ENCODE measurements at places on chromosomes 13 and 19. TPM values are rescaled to one million over a fixed set of nuclear protein-coding genes. Genes with fewer than 3 reads are reported as not detected.

The KDM4B gene
- total RNA-seq, result 6.0 TPM

The OR7D2 gene
- 0.05 TPM for total RNA-seq

The ZNF544 gene
- 40.4 TPM for total RNA-seq

The DIRAS1 gene
- total RNA-seq, result 1.0 TPM

The RAB3A gene
- total RNA-seq, result 0.84 TPM

The SPRY2 gene
- 11.2 TPM for total RNA-seq

The ZNF345 gene
- total RNA-seq, result 1.9 TPM

The IL11 gene
- total RNA-seq, result 0.84 TPM

The ZNF99 gene
- not detected for total RNA-seq

The TNFSF9 gene
- total RNA-seq, result 35.4 TPM

The ELSPBP1 gene
- total RNA-seq, result not detected

The LYL1 gene
- total RNA-seq, result 1.4 TPM

The TMEM150B gene
- not detected for total RNA-seq

The MPND gene
- total RNA-seq, result 3.5 TPM

The VSIG10L gene
- total RNA-seq, result 1.2 TPM

The IZUMO2 gene
- total RNA-seq, result not detected

The BRSK1 gene
- total RNA-seq, result 3.8 TPM

The KLF1 gene
- 1.3 TPM for total RNA-seq

The IGFL3 gene
- total RNA-seq, result not detected

The KLF2 gene
- 13.5 TPM for total RNA-seq

The SUGP1 gene
- total RNA-seq, result 18.7 TPM

The OXGR1 gene
- not detected for total RNA-seq

The CEACAM3 gene
- total RNA-seq, result not detected

The PRR20A gene
- not detected for total RNA-seq

The PSG1 gene
- total RNA-seq, result not detected

The ANGPTL8 gene
- not detected for total RNA-seq

The PDX1 gene
- 0.12 TPM for total RNA-seq

The DACT3 gene
- not detected for total RNA-seq

The PCDH17 gene
- 0.23 TPM for total RNA-seq

The NAPA gene
- total RNA-seq, result 28.0 TPM

The CGB2 gene
- total RNA-seq, result not detected

The ADAMTSL5 gene
- 0.57 TPM for total RNA-seq

The SMG9 gene
- total RNA-seq, result 20.9 TPM

The CATSPERD gene
- total RNA-seq, result not detected

The TPRX2 gene
- total RNA-seq, result not detected

The DDX39A gene
- total RNA-seq, result 89.1 TPM

The LYPD5 gene
- 0.69 TPM for total RNA-seq

The CIRBP gene
- 148 TPM for total RNA-seq

The LGALS14 gene
- total RNA-seq, result not detected

The TNNI3 gene
- 4.5 TPM for total RNA-seq

The ZNF780A gene
- total RNA-seq, result 18.3 TPM

The FGF9 gene
- not detected for total RNA-seq

The PEG3 gene
- total RNA-seq, result not detected

The SLC25A41 gene
- not detected for total RNA-seq

The SLC15A1 gene
- not detected for total RNA-seq

The MEIS3 gene
- total RNA-seq, result 5.3 TPM

The WDR18 gene
- 54.0 TPM for total RNA-seq

The SULT2A1 gene
- total RNA-seq, result not detected

The ZNF155 gene
- total RNA-seq, result 6.1 TPM

The KLHL1 gene
- 0.05 TPM for total RNA-seq

The ADGRE3 gene
- not detected for total RNA-seq

The ZNF584 gene
- 15.7 TPM for total RNA-seq

The USHBP1 gene
- total RNA-seq, result not detected

The ZNF285 gene
- 0.17 TPM for total RNA-seq

The LRRC8E gene
- 4.6 TPM for total RNA-seq

The C13orf42 gene
- 0.49 TPM for total RNA-seq

Data from NCI-H460 (cell line).